ENCODE measurements at places on chromosomes 5 and 9.

DNA sequence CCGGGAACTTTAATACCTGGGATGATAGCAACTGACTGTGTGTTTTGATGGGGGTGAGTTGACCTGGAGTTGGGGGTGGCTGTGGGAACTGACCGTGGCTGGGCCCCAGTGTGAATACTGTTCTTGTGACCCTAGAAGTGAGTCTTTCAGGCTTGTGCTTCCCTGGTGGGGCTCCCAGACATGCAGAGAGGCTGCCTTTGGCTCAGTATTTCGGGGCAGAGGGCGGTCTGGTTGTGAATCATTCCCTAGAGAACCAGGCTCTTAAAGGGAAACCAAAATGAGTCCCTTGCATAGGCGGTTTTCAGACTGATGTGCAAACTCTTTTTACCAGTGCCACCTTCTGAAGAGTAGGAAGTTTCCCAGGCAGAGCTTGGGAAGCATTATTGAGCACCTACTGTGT lies 132.1 kb downstream of the MACROH2A1 start:
- DNase-seq: no peak

DNA sequence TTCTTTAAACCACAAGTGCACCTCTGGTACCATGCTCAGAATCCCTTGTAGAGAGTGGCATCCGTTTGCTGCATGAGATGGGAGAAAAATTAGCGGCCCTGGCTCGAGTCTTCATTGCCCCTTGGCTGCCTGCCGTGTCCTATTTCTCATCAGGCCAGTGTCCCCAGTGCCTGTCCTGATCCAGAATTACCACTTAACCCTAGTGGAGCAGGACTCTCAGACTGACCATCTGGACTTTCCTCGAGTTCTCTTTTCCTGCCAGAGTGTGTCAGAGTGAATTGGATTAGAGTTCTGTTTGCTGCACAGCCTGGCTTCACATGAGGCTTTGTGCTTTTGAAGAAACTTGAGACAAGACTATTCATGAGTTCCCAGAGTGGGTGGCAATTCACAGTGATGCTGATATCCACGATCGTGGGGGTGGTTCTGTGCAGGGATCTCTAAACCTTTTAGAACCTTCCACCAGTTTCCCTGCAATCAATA lies 92.6 kb downstream of the C9orf152 start:
- no peak for DNase-seq

DNA sequence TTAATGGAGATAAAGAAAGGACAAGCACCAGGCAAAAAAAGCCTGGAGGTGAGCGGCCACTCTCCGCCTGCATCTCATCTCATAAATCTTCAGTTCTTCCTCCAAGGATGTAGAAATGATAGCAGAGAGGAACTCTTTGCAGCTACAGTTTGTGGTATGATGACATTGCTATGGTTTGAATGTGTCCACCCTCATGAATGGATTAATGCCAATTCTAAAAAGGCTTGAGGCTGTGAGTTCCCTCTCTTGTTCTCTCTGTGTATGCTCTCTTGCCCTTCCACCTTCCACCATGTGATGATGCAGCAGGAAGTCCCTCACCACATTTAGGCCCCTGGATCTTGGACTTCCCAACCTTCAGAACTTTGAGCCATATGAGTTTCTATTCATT lies 126.4 kb downstream of the SPOCK1 start:
- peak; percentile 1 for DNase-seq

DNA sequence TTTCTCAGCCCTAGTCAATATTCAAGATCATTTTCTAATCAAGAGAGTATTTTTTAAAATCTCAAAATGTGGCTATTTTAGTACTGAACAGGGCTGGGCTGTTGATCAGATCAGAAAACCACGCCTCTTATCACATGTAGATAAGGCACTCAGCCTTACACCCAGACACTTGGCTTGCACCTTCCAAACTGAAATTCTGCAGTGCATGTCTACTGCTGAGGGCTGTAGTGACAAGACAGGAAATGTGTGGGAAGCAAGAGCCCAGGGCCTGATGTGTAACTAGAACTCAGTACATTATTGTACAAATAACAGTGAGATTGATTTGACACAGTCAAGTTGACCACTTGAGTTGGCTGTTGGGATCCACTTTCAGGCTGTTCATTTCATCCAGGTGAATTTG lies 48.6 kb downstream of the UBE2QL1 start:
- DNase-seq: no peak

GRCh38 chr5:53603009-53603687 lies 42.7 kb downstream of the NDUFS4 start:
- DNase-seq: no peak

GRCh38 chr5:143515829-143516228 lies 112.3 kb upstream of the NR3C1 start:
- no peak for DNase-seq

GRCh38 chr9:109499631-109500410 lies 1.7 kb upstream of the PTPN3 start:
- no peak for DNase-seq

DNA sequence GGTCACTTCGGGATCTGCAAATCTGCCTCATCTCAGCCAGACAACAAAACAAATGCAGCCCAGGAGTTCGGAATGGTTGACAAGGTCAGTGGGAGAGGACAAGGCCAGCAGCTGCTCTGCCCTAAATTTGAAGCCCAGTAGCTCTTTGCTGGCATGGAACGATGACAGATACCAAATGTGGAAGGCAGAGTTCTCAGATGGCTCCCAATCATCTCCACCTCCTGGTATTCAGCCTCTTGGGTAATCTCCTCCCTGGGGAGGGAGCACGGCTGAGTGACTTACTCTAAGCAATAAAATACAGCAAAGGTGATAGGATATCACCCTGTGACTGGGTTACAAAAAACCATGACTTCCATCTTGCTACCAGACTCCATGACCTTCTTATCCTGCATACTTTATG lies 172.8 kb downstream of the ENTREP1 start:
- no peak for DNase-seq

DNA sequence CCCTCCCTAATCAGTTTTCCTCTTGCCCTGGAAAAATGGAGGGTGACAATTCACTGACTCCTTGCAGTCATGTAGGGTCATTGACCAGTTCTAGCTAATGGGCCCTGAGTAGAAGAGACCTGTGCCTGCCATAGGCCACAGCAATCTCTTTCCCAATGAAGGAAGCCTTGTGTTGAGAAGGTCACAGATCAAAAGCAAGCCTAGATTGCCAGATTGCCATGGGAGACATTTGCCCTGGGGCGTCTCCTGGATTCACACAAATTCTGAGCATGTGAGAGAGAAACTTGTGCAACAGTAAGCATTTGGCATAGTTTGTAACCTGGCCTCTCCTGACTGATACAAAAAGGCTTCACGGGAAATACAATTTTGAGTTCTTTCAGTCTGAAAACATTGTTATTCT lies 148.0 kb downstream of the NUDT12 start:
- DNase-seq: no peak

- DNase-seq: no peak
Measured at GRCh38 chr5:8289779-8290178, 420.8 kb downstream of the MTRR start.

- DNase-seq: no peak
Measured at GRCh38 chr5:1473746-1474145, 28.5 kb upstream of the SLC6A3 start.

- DNase-seq: no peak
Measured at GRCh38 chr9:124477211-124477647, 27.0 kb downstream of the ADGRD2 start.

DNA sequence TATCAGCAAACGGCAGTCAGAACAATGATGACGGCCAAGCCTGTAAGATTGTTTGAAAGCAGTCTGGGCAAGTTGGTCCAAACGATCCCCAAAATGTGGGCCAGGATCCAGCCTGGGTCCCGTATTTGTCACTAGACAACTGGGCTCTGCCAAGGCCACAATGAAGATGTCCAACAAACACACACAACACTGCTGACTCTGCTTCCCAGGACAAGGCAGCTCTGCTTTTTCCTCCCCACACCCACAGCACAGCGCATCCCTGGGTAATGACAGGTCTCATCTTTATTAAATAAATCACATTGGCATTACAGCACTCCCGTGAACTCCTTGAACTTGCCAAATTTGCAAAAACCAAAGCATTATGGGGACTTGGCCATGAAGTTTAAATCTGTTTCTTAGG lies 424.1 kb upstream of the ACTBL2 start:
- DNase-seq: no peak

DNA sequence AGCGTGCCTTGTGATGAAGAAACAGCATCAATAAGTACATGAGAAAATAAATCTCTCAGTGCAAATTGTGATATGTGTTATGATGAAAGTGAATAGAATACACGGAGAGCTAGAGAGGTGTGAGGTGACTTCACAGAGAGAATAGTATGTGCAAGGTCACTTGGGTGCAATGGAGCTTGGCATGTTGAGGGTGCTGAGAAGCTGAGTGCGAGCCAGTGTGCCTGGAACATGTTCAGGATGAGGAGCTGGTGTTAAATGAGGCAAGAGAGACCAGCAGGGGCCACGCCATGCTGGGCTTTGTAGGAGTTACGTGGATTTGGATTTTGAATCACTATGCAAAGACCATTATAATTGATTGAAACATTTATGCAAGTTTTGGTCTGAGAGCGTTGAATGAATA lies 12.8 kb upstream of the RPS23 start:
- DNase-seq: no peak

GRCh38 chr9:97564291-97565175 lies 63.1 kb downstream of the TMOD1 start:
- DNase-seq: no peak

GRCh38 chr5:178387061-178387855 lies 154.7 kb upstream of the PHYKPL start:
- no peak for DNase-seq

- DNase-seq: peak; percentile 22
Measured at GRCh38 chr9:1978941-1979340, 36.2 kb upstream of the SMARCA2 start.

- DNase-seq: peak; percentile 69
Measured at GRCh38 chr5:40681363-40682153, 1.8 kb downstream of the PTGER4 start.

- no peak for DNase-seq
Measured at GRCh38 chr9:136051837-136052471, 43.1 kb downstream of the NACC2 start.

DNA sequence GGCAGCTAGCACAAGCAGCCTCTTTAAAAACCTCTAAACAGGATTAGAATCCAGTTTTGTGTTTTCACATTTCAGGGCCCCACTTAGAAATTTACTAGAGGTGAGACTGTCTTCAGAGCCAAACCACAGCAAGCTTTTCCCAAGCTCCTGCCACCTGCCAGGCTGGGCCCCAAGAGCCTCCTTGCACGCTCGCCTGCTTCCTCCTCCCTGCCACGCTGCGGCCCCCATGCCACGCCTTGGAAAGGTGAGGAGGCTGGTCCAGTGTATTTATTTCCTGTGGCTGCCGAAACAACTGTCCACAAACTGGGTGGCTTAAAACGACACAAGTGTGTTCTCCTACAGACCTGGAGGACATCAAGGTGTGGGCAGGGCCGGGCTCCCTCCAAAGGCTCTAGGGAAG lies 43.4 kb downstream of the NKX2-5 start:
- DNase-seq: no peak

Data from HL-60 (cell line).